ENCODE measurements at places on chromosomes 5 and 9.

DNA sequence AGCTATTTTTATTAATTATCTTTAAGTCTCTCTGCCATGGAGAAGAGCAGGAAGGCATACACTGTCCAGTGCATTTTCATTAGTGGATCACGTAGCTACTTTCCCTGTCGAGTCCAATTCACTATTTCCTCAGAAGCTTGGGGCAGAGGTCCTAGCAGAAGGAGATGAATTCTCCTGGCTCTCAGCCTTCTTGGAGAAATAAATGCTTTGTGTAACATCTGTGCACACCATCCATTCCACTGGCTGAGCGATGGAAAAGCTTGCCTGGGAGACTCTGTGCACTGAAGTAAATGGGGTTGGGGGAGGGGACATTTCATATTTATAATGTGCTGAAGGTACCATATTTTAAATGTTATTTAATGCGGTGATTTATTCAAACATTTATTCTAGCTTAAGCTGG is 23.4 kb downstream of the PROP1 start:
- no peak for DNase-seq

- no peak for DNase-seq
Observed at GRCh38 chr9:33190021-33190705, 23.0 kb upstream of the B4GALT1 start.

DNA sequence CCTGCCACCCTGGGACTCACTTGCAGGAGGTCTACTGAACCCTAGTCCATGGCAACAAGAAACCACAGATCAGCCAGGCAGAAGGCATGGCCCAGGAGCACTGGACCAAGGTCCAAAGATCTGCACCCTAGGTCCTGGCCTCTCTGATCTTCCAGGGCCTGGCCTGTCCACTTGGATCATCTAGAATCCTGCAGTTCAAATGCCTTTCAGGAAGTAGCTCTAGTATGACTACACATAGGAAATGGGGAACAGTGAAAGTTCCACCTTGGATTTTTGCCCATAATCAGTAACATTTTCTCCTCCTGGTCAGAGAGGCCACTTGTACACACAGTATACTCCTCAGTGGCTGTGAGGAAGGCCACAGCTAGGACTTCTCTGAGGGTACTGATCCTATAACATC is 11.5 kb downstream of the ANXA6 start:
- no peak for DNase-seq

DNA sequence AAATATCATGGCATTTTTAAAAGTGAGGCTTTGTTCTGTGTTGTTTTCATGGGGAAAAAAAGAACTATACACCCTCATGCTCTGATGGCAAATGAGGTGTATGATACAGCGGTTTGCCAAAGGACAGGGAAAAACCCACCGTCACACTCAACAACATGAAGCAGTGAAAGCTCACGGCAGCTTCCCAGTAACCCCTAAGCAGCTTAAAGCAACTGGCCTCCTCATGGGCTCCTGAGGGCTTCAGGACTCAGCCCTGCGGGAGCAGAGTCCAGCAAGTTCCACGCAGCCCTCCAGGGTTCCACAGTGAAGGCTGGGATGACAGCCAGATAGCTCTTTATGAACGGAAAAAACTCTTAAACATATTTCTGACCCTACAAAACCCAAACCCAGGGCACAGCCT is 12.9 kb downstream of the BARHL1 start:
- DNase-seq, result no peak

GRCh38 chr9:88443480-88444113 is 55.4 kb downstream of the SPIN1 start:
- no peak for DNase-seq

DNA sequence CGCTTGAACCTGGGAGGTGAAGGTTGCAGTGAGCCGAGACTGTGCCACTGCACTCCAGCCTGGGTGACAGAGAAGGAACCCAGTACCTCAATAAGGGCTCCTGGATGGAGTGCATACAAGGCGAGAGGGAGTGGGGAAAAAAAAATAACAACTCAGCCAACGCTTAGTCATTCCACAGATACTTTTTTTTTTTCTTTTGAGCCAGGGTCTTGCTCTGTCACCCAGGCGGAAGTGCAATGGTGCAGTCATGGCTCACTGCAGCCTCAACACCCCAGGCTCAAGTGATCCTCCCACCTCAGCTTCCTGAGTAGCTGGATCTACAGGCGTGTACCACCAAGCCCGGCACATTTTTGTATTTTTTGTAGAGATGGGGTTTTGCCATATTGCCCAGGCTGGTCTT is 59.5 kb upstream of the GGTA1 start:
- no peak for DNase-seq

GRCh38 chr5:151741678-151742423 is 16.6 kb downstream of the ATOX1 start:
- DNase-seq, result no peak

DNA sequence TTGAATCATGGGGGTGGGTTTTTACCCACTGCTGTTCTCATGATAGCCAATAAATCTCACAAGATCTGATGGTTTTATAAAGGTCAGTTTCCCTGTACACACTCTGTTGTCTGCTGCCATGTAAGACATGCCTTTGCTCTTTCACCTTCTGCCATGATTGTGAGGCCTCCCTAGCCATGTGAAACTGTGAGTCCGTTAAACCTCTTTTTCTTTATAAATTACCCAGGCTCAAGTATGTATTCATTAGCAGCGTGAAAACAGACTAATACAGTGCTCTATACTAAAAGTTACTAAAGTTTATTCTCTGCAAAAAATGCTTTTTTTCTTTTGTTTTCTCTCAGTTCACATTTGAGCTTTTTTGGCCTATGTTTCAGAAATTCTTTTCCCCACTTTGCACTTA is 33.9 kb upstream of the TLE4 start:
- DNase-seq, result no peak

DNA sequence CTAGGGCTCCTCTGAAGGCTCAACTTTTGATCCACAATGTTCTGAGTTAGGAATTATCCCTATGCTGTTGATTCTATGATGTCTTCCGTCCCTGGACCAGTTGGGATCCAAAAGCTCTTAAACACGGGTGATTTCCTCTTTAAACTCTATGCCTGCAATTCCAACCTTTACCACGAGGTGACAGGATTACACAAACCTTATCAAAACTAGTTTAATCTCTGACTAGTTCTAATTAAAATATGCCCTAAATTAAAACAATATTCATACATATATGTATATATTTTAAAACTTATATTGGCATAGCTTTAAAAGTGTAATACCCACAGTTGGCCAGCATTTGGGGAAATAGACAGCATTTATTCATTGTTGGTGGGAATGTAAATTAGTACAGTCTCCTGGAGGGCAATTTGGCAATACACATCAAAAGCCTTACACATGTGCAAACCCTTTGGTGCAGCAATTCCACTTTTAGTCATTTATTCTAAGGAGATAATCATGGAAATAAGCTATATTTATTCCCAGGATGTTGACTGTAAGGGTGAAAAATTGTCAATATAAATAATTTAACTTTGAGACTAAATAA is 51.6 kb upstream of the PHYKPL start:
- DNase-seq, result no peak

DNA sequence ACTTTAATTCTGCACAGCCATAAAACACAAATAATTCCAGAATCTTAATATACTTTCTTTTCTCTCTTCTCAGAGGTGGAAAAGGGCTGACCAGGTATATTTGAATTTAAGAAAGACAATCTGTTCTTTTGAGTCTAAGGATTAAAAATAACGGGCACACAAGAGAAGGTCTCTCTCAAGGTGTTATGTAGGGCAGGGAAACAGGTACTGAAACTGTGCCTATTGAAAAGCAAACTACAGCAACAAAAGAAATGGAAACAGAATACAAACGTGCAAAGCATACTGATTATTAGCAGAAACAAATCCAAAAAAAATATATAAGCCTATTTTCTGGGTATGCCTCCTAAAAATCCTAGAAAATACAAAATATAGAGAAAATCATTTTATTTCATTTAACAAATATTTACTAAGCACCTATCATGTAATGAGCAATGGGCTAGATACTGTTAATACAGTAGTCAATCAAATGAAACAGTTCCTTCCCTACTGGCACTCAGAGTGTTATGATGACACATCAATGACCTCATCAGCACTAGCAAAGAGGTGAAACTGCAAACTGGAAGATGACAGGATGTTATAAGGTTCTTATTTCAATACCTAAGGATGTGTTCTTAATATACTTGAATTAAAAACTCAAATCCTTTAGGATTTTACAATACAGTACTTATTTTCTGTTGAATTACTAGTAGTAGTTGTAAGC is 87.7 kb downstream of the AUH start:
- no peak for DNase-seq

DNA sequence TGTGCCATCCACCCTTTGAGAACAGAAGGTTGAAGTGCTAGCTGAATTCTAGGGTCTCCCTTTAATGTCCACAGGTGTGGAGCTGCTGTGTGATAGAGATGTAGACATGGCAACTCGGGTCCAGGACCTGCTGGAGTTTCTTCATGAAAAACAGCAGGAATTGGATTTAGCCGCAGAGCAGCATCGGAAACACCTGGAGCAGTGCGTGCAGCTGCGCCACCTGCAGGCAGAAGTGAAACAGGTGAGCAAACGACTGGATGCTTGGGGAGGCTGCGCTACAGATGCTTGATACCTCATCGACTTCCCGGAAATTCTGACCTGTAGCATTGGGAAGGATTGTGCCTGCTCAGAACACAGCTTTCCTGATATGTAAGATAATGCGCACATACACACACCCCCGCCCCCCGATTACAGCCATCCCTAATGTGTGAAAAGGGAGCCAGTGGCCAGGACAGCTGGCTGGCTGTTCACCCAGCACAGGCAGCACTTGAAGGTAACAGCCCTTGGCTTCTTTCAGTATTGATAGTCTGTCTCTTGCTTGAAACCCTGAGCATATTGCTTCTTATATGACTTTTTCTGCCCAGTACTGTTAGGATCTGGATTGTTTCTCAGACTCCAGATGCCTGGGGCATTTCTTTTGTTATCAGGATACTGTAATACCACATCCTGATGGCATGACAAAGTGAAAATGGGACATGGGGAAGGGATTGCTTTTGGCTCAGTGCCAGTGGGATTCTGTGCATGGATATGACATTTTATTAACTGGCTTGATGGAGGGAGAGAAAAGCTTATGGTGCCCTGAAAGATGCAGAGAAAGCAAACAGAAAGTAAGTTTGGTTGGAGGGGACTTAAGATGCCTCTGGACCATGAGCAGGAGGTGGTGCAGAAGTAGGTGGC is 216.8 kb upstream of the OTULINL start:
- no peak for DNase-seq

DNA sequence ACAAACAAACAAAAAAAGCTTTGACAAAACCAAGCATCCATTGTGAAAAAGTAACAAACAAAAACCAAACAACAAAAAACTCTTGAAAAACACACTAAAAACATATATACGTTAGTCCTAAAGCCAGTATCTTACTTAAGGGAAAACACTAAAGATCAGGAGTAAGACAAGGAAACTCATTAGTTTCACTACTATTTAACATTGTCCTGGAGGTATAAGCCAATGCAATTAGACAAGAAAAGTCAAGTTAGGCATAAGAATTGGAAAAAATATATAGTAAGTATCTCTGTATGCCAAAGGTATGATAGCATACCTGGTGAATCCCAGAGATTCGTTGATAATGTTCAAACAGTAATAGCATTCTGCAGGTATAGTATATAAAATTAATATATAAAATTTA is 21.8 kb upstream of the UBTD2 start:
- no peak for DNase-seq

- DNase-seq, result no peak
Observed at GRCh38 chr5:95152535-95152934, 132.4 kb downstream of the MCTP1 start.

DNA sequence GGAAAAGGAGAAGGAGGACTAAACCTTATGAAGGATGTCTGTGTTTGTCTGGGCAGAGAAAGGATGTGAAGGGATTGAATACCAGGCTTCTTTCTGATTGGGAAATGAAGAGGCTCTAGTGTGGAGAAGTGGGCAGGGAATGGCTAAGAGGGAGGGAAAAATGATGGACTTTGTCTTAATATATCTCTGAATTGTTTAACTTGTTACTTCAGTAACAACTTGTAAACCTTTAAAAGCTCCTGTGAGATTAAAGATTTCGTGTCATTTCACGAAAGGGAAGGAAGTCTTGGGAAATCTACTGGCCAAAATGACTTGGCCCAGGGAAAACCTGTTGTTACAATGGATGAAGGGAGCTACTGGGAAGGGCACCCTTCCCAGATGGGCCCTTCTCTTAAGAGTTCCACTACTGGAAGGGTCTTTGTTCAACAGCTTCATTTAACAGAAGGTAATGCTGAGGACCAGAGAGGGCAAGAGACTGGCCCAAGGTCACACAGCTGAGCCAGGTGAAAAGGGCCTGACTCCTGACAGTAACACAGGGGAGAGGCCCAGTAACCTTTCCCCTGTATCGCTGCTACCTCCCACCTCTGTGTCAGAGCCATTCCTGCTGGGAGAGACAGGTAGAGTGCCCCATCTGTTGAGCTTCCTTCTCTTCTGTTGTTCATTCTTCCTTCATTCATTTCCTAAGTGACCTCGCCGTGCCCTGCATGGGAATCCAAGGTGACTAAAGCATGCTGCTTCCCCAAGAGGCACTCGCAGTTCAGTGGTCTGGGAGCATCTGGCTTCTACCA is 5.1 kb upstream of the TCOF1 start:
- no peak for DNase-seq

- peak; percentile 97 for DNase-seq
Observed at GRCh38 chr5:126777975-126778674, 1.2 kb downstream of the LMNB1 start.

DNA sequence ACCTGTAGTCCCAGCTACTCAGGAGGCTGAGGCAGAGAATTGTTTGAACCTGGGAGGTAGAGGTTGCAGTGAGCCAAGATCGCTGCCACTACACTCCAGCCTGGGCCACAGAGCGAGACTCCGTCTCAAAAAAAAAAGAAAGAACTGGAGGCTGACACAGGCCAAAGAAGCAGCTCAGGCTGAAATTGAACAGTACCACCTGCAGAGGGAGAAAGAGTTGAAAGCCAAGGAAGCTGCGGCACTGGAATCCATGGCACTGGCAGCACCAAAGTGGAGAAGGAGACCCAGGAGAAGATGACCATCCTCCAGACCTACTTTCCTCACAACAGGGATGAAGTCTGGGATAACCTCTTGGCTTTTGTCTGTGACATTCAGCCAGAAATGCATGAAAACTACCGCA is 11.3 kb upstream of the TMEM141 start:
- DNase-seq, result no peak

- no peak for DNase-seq
Observed at GRCh38 chr9:38641985-38642864, 21.8 kb upstream of the ANKRD18A start.

DNA sequence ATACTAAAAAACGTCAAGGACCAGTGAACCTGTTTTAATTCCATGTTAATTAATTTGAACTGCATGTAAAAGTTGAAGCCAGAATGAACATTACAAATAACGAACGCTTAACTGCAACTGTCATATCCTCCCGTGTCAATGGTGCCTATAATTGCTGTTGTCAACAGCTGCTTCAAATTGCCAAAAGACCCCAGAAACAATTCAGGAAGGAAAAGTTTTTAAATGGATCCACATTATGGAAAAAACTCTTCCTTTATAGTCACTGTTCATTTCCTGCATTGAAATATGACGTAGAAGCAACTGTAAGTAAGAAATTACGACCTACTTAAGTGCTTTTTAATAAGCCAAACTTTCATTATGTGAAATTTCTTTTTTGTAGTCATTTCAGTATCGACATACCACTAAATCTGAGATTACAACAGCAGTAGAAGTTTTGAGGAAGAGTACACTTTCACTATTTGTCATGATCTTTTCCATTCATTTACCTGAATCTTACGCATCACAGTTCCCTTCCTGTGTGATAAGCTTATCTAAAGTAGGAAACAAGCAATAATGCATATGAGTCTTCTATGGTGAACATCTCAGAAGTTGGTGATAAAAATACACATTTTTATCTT is 37.8 kb downstream of the MEF2C start:
- DNase-seq, result no peak

GRCh38 chr5:35087991-35088390 is 40.2 kb upstream of the AGXT2 start:
- DNase-seq, result no peak

Measured in NCI-H446 (cell line).